ENCODE measurements at places on chromosomes 6 and 20.

DNA sequence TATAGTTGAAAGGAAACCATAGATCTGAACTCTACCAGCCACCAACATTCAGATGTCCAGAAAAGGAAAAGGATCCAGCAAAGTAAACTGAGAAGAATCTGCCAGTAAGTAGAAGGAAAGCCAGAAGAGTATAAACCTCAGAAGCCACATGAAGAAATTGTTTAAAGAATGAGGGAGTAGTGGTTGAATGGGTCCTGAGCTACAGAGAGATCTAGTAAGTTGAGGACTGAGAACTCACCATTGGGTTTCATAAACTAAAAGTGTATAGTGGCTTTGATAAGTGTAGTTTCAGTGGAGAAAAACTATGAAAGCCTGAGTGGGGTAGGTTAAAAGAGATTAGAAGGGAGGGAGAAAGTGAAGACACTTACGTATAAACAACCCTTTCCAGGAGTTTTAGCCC, 32.0 kb upstream of the SUMO4 start:
- DNase-seq: no peak

- DNase-seq: no peak
Observed at GRCh38 chr6:16227048-16227562, 11.3 kb upstream of the GMPR start.

- DNase-seq: no peak
Observed at GRCh38 chr20:22716821-22717351, 132.5 kb upstream of the FOXA2 start.

DNA sequence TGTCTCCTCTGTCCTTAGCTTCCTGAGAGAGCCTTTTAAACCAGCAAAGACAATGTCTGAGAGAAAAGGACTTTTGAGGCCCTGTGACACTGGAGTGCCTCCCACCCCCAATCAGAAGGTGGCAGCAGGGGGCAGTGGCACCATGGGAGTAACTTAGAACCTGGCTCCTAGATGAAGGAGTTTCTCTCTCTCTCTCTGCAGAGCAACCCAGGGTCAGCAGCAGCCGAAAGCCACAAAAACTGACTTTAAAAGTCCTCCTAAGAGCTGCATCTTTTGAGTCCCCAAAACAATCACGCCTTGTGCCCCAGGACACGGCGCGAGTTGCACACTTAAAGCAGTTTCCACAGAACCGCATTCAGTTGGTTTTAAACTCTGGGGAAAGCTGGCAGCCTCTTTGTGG, 5.3 kb upstream of the TCP11 start:
- peak; percentile 56 for DNase-seq

- DNase-seq: no peak
Observed at GRCh38 chr6:84847390-84848160, 83.2 kb upstream of the TBX18 start.

- no peak for DNase-seq
Observed at GRCh38 chr20:41200446-41201202, 63.3 kb downstream of the PLCG1 start.

GRCh38 chr6:156613996-156614395, 163.2 kb upstream of the ARID1B start:
- no peak for DNase-seq

DNA sequence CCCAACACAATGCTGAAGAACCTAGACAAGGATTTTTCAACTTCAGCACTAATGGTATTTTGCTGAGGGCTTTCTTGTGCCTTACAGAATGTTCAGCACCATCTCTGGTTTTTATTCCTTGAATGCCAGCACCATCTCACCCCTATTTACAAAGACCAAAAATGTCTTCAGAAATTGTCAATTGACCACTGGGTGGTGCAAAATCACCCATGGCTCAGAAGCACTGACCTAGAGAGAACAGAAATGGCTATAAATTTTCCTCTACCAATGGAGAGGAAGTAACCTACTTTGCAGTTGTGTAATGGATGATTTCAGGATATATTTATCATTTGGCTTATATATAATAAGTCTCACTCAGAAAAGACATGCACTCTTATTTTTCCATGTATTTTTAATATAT, 431.0 kb upstream of the IRAK1BP1 start:
- DNase-seq: no peak

GRCh38 chr6:55175078-55176049, 1.0 kb downstream of the HCRTR2 start:
- no peak for DNase-seq

All from WTC11 (cell line).